ENCODE measurements at places on chromosomes 13 and 19.

DNA sequence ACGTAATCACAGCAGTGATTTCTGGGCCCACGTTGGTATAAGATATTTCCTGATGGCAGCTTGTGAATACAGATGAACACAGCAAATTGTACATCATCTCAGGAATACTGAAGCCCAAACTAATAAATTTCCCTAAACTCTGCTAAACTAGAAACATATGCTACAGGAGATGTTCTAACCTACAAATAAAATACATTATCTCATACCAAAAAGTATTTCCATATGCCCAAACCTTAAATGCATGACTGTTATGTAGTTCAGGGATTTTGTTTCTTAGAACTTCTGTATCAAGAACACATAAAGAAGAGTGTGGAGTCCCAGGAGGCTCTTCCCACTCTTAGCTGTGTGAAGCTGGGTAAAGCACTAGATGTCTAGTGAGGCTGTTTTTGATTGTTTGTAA is 138.4 kb downstream of the RFC3 start:
- DNase-seq = no peak

DNA sequence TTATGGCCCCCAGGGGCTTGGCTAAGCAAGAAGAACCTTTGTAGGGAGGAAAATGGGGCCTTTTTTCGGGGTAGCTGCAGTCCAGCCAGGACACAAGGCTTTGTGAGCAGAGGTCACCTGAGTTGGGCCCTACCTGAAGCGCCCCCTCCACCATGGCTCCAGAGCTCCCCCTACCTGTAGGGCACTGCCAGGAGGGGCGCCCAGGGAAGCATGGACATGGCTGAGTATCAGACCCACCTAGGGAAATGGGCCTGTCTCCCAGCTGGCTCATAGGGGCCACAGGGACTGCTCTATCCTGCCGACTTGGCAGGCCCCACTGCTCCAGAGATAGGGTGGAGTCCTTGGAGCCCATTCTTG is 9.0 kb upstream of the CEBPA start:
- DNase-seq = no peak

DNA sequence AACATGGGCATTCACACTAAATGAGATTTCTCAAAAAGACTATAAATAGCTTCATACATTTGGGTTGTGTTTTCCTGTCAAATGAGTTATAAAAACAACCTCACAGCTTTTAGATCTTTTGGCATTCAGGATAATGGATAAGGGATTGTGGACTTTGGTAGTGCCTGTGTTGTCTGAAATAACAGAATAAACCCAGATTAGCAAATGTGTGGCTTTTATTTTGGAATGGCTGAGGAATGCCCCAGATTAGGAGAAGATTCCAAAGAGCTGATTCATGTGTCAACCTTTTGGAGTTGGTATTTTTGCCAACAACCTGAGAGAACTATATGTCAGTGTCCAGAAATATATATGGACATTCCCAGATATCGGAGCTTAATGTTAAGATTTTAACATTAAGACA is 164.7 kb downstream of the MTUS2 start:
- DNase-seq = no peak

DNA sequence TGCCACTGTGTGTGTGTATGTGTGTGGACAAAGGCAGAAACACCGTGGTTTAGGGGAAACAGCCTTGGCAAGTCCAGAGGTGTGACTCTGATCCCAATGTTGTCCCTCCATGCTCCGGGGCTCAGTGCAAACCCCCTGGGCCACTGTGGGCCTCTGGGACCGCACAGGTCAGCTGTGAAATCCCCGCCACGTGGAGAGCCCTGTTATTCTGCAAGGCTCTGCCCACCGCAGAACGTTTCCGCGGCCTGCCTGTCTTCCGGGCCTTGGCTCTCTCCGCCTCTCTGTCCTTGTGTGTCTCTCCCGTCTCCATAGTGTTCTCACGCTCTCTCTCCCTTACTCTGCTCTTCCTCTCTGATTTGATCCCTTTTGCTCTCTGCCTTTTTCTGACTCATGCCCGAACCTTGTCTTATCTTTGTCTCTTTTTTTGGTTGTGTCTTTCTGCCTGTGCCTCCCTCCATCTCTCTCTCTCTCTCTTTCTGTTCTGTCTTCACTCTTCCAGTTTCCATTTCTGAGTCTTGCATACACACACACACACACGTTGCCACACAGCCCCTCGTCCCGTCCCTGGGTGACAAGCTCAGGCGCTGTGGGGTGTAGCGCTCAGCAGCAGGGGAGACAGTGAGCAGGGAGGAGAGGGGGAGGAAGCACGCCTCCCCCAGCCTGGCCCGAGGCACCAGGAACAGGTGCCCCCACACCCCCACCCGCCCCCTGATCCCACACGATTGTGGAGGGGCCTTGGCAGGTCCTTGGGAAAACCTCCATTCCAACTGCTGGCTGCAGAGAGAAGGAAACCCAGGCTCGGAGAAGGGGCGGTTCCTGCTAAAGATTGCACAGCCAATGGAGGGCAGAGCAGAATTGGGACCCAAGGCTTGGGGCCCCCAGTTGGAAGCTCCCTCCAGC is 3.0 kb downstream of the TTYH1 start:
- peak; percentile 44 for DNase-seq

DNA sequence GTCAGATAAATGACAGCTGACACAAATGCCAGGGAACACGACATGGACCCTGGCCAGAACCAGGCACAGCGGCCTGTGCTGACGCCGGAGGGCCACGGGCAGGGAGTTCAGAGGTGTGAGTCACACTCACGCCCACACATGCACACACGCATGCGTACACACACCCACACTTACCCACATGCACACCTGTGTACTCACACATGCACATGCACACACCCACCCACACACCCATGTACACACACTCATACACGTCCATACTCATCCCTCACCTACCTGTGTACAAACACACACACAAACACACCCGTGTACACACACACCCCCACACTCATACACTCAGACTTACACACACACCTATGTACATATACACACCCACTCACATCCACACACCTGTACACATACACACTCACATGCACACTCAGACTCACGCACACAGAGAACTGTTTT is 40.4 kb downstream of the MLLT1 start:
- no peak for DNase-seq

DNA sequence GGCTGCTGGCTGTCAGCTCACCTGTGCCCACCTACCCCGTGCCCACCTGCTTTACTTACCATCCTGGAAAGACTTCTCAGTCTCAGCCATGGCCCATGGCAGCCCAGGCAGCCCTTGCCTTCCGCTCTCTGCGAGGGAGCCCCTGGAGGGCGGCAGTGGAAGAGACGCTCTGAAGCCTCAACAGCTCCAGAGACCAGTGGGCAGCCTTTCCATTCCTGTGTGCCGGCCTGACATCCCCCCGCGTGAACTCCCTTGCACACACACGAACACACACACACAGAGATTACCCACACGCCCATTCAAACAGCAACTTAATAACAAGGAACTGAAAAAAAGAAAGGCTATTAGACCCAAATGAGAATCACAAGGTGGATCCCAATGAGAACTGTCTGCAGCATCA is 14.2 kb upstream of the RASA3 start:
- DNase-seq = no peak

- no peak for DNase-seq
Measured at GRCh38 chr13:46567671-46568070, 14.7 kb downstream of the LRCH1 start.

GRCh38 chr19:40453151-40453735 is 9.1 kb upstream of the SERTAD3 start:
- DNase-seq = no peak

GRCh38 chr19:39927524-39928356 is 6.7 kb downstream of the FCGBP start:
- no peak for DNase-seq

DNA sequence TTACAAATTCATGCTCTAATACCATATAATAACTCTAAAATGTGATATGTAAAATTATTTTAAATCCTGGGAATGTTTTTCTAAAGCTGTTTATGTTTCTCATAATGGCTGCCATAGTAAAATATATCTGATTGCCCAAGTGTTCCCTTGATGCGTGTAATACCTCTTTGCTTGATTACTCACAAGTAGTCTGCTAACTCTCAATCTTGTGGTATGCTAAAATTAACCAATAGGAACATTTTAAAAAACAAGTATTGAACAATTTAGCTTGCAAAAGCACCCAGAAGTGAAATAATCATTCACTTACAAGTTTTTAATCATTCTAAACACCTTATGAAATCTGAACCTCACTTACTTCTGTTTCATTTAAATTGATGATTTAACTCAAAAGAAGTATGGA is 386.0 kb upstream of the ATXN8OS start:
- no peak for DNase-seq

DNA sequence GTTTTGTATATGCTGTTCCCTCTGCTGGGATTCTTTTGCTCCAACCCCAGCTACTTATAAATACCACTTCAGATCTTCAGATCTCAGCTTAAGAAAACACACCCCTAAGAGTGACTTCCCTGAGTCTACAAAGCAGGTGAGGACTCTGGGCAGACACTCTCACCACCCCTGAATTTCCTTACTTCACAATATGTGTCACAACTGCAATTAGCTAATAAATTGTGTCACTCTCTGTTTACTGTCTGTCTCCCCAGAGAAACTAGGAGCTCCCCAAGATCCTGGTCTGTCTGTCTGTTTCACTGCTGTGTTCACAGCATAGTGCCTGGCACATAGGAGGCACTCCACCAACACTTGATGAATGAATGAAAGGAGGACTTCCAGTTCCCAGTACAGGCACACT is 14.4 kb downstream of the CEBPA start:
- no peak for DNase-seq

DNA sequence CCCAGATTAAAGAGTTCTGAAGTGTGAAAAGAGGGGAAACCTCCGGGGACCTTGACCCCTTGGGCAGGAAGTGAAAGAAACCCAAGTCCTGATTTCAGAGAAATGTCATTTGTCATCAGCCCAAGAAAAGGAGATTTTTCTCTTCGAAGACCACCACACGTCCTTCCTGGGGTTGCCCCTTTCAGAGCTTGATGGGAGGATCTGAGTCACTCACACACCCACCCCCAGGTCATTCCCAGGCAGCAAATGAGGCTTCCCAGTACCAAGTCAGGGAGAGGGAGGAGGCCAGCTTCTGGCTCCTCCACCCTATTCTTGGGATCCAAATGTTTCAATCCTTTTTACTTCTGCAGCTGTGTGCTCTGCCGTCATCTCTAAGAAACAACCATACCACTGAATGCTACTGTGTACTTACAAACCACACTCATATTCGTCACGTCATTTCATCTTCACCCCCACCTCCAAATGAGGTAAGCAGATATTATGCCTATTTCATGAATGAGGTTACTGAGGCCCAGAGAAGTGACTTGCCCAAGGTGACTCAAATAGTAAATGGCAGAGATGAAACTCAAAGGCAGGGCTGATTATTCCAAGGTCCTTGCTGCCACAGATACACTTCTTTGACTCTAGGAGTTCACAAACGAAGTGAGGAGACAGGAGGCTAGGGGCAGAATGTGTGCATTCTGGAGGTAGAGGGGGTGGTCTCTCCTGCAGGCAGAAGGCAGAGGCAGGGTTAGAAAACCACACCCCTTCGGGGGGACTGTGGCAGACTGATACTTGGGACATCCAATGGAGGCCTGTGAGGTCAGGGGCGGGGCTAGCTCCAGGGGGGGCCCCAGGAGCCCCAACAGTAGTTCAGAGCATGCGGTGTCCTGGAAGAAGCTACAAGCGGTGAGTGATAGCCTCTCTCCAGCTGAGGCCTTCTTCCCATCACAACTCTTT is 5.0 kb upstream of the KMT2B start:
- no peak for DNase-seq

DNA sequence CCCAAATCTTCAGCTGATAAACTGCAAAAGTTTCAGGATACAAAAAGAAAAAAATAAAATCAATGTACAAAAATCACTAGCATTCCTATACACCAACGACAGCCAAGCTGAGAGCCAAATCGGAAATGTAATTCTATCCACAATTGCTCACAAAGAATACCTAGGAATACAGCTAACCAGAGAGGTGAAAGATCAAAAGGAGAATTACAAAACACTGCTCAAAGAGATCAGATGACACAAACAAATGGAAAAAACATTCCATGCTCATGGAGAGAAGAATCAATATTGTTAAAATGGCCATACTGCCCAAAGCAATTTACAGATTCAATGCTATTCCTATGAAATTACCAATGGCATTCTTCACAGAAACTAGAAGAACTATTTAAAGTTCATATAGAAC is 29.5 kb downstream of the NLRP11 start:
- no peak for DNase-seq

DNA sequence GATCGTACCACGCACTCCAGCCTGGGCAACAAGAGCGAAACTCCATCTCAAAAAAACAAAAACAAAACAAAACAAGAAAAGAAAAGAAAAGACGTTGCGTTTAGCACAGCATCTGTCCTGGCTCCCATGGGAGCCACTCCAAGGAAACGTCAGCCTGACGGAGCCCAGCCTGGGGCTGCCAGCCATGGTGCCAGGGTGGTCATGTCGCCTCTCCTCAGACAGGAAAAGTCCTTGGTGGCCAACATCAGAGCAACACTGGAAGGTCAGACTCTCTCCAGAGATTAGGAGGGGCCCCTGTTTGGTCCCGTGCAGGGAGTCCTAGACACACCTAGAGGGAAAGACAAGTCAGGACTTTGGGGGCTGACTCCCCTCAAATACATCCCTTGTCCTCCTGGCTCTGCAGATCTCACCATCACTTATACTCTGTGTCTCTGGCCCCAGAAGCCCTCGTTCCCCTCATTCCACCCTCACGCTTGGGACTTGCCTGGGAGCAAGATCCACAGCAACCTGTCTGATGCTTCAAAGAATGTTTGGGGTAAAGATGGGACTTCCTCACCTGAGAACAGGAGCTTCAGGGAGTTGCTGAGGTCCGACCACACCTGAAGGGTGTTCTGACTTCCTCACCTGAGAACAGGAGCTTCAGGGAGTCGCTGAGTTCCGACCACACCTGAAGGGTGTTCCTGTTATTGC is 9.3 kb downstream of the LILRA4 start:
- DNase-seq = no peak

- no peak for DNase-seq
Measured at GRCh38 chr13:65074248-65074647, 2155.9 kb downstream of the PCDH9 start.

- no peak for DNase-seq
Measured at GRCh38 chr13:76828316-76828741, 57.9 kb downstream of the KCTD12 start.

DNA sequence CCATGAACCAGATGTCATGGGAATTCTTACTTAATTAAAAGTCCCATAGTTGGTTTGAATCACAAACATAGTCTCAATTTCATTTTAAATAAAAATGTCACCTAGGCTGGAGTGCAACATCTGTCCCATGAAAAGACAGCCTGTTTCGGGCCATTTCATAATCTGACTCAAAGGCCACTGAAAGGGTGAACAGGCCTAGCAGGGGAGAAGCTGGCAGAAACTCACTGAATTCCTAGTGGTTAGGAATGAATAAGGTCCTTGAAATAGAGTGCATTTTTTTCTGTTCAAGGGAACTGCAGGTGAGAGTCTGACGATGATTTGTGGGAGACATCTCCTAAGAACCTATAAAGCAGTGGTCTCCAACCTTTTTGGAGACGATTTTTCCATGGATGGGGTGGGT is 44.0 kb upstream of the PCCA start:
- DNase-seq = no peak

GRCh38 chr13:70311191-70311590 is 202.9 kb upstream of the KLHL1 start:
- no peak for DNase-seq

GRCh38 chr13:42924344-42924743 is 67.7 kb downstream of the EPSTI1 start:
- DNase-seq = no peak

- no peak for DNase-seq
Measured at GRCh38 chr13:49057176-49057575, 81.5 kb downstream of the FNDC3A start.
